ENCODE measurements at places on chromosomes 2 and 18. TPM values are rescaled to one million over a fixed set of nuclear protein-coding genes. Genes with fewer than 3 reads are reported as not detected.
A peak's percentile ranks its signal among the peaks of the same experiment; 100 is the strongest.

The CCBE1 gene
- total RNA-seq: 2.8 TPM

The FRZB gene
- total RNA-seq: 19.2 TPM

The SLC14A1 gene
- total RNA-seq: 1.3 TPM

- H3K27ac ChIP-seq: no peak overlapping the region
- no peak for DNase-seq
- no peaks in the 10 kb centered on the region for H3K27me3 ChIP-seq
- no peaks in the 10 kb centered on the region for H3K4me1 ChIP-seq
- no peaks in the 10 kb centered on the region for H3K36me3 ChIP-seq
- no peak overlapping the region for H3K4me3 ChIP-seq
These were observed 84.2 kb upstream of the CD302 start for GRCh38 chr2:159882130-159882745.

GRCh38 chr2:21930226-21930625 is 806.5 kb downstream of the TDRD15 start:
- H3K27me3 ChIP-seq: no peaks in the 10 kb centered on the region
- no peak overlapping the region for H3K4me3 ChIP-seq
- peak overlapping the region; percentile 11 for H3K27ac ChIP-seq
- peak; percentile 97 for DNase-seq
- peaks cover 8% of the 10 kb centered on the region for H3K4me1 ChIP-seq

GRCh38 chr2:69185807-69186206 is 172.8 kb downstream of the ANTXR1 start:
- peaks cover 63% of the 10 kb centered on the region for H3K36me3 ChIP-seq
- no peak overlapping the region for H3K27ac ChIP-seq
- H3K27me3 ChIP-seq: no peaks in the 10 kb centered on the region
- H3K4me1 ChIP-seq: peaks cover 24% of the 10 kb centered on the region
- H3K4me3 ChIP-seq: no peak overlapping the region

GRCh38 chr2:138742441-138743057 is 37.6 kb downstream of the NXPH2 start:
- peaks cover 17% of the 10 kb centered on the region for H3K4me1 ChIP-seq
- H3K27me3 ChIP-seq: no peaks in the 10 kb centered on the region
- peak; percentile 67 for DNase-seq
- no peaks in the 10 kb centered on the region for H3K36me3 ChIP-seq

- H3K27me3 ChIP-seq: no peaks in the 10 kb centered on the region
- peak overlapping the region; percentile 65 for H3K27ac ChIP-seq
- peak overlapping the region; percentile 75 for H3K4me3 ChIP-seq
- peaks cover 3% of the 10 kb centered on the region for H3K36me3 ChIP-seq
These were observed 1.4 kb downstream of the UBE2F start for GRCh38 chr2:237968048-237968862.
